ENCODE measurements at places on chromosomes 3 and 15.

DNA sequence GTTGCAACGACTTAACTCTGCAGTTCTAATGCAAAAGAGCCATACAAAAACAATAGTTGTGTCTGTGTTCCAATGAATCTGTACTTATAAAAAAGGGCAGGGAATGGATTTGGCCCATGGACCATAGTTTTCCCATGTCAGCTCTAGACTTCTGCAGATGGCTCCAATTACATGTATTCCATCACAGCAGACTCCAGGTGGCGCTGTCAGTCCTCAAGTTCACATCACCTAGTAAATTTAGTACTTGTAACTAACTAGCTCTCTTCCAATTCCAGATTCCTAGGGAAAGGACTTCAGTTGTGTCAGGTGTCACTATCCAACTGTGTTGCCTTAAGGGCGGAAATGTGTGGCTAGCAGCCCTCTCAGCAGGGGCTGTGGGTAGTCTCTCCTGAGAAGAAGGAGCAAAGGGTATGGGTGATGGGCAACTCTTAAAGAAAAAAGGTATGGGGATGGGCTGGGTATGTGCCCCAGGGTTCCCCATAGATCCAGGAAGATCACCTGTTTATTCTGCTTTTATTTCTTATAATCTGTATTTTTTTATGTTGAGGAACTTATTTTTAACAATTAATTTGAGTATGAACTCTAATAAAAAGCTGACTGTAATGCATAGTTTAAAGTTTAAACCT lies 36.2 kb downstream of the BBS4 start:
- peak; percentile 62 for DNase-seq

DNA sequence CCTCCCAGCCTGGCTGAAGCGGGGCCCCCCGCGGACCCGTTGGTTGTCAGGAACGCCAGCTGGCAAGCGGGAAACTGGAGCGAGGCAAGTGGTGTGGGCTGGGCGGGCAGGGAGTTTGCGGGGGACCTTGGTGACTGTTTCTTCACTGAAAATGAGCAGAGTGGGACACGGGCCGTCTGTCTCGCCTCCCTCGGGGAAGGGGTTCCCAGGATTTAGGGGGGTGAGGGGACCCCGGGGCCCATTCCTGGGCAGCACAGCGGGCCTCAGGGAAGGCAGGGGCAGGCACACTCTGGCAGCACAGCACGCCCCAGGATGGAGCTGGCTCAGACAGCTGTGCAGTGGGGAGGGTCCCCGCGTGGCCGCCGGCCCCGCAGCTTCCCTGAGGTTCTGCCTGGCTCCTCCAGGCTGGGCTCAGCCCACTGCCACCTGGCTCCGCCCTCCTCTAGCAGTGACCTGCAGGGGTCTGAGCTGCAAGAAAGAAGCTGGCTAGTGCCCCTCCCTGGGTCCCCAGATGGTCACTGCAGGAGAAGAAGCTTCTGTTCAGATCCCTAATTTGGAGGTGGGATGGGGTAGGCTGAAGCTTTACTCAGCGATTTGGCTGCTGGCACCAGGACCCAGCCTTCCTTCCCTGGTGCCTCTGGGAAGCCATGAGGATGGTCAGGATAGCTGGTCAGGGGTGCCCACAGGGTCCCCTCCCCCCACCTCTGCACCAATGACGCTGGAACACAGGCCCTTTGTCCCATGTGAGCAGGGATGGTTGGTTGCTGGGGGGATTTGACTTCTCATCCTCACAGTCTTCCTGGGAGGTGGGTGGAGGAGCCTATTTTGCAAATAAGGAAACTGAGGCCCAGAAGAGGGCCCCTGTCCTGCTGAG lies 90.4 kb downstream of the TBC1D2B start:
- DNase-seq = peak; percentile 82

DNA sequence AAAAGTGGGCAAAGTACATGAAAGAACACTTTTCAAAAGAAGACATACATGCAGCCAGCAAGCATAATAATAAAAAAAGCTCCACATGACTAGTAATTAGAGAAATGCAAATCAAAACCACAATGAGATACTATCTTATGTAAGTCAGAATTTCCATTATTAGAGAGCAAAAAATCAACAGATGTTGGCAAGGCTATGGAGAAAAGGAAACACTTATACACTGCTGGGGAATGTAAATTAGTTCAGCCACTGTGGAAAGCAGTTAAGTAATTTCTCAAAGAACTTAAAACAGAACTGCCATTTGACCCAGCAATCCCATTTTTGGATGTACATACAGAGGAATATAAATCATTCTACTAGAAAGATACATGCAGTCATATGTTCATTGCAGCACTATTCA lies 360.7 kb downstream of the NSUN3 start:
- DNase-seq = no peak

GRCh38 chr3:126026277-126026751 lies 57.3 kb downstream of the ROPN1B start:
- no peak for DNase-seq

DNA sequence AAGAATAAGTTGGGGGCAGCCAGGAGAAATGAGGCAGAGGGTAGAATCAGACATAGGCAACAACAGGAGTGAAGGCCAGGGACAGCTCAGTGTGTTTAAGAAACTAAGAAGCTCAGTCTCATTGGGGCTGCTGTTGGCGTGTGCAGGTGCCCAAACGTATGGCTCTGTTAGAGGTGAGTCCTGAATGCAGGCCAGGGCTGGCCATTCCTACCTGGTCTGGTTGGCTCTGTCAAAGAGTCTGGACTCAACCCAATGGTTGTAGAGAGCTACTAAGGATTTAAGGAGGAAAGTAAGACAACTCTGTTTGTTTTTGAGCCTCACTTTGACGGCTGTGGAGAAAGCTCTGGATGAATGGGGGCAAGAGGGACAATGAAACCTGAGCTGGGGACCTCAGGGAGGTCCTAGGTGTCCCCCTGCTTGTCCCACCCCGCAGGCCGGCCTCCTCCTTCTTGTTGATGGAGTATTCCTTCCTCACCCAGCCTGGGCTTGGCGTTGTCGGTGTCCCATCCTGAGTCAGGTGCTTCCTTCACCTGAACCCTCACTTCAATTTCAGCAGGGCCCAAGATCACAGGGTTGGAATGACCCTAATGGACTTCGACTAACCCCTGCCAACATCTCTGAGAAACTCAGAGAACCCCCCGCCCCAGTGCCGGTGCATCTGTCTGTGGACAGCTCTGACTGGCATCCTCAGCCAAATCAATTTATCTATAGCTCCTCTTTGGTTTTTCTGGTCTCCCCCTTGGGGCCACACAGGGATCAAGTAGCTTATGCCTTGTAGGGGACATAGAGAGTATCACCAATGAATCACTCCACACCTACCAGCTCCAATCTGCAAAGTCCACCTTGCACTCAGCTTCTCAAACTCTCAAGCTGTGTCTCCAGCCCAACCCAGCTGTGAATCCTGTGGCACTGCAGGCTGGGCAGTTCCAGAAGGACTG lies 8.3 kb downstream of the ITGA11 start:
- DNase-seq = no peak

GRCh38 chr15:41939986-41940385 lies 32.4 kb downstream of the EHD4 start:
- no peak for DNase-seq

- DNase-seq = no peak
These were observed 384.3 kb downstream of the PTPRG start for GRCh38 chr3:61945657-61946056.

GRCh38 chr3:112582244-112582874 lies 20.5 kb downstream of the SLC35A5 start:
- DNase-seq = peak; percentile 70

DNA sequence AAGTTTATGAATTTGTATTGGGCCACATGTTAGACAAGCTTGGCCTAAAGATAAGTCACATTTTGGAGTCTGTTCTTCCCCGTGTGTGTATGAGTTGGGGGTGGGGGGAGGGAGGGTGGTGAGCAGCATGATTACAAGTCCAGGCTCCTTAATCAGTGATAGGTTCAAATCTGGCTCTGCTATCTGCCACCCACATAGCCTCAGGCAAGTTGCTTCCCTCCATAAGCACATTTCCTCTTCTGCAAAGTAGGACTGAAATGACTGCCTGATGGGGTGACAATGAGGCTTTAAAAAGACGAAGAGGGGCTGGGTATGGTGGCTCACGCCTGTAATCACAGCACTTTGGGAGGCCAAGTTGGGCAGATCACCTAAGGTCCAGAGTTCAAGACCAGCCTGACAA lies 1.1 kb upstream of the SPATA12 start:
- no peak for DNase-seq
